ENCODE measurements at places on chromosomes 3 and 15.
A peak's percentile ranks its signal among the peaks of the same experiment; 100 is the strongest.

GRCh38 chr3:15974647-15975046, 176.9 kb upstream of the ANKRD28 start:
- DNase-seq: no peak

DNA sequence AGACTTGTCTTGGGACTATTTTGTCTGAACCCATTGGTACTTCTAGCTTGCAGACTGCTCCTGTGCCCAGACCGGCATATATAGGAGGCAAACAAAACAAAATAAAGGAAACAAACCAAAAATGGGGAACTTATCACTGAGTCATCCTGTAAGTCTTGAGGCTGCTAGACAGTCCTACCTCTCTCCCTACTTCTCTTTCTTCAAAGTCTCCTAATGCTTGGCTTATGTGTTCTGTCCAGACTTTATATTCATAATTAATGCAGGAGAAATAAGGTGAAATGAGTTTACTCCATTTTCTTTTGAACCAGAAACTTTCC, 266.2 kb downstream of the ZNF385D start:
- DNase-seq: no peak

DNA sequence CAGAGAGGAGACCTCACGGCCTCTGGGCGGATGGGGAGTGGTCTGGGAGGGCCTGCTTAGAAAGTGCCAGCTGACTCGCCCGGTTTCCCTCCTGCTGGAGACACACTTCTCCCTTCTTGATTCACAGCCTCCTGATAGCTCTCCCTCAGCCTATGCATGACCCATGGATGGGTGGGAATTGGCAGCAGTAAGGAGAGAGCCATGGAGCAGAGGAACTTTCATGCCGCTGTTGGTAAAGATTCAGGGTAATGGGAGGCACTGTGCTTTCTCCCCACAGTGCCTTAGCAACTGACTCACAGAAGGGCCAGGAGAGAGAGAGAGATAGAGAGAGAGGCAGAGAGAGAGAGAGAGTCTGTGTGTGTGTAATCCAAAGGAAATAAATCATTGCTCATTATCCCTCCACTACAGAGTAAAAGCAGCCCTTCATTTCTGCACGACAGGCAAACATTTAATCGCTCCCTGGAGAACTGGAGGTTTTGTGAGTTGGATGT, 82.8 kb downstream of the SEMA5B start:
- DNase-seq: no peak

DNA sequence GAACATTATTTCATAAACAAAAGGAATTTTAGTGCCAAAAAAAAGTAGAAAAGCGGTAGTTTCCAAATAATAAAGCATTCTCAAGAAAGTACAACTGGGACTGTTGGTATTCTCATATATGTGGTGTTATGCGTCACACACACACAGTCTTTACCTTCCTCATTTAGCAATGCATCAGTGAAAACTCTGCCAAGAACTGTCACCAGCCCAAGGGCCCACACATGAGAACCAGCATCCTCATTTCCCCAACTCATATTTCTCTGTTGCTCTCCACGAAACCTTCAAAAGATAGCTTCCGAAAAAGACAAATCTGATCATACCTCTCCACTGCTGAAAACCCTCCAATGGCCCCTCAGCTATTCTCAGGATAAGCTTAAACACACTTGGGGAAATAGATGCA, 150.7 kb downstream of the CADPS start:
- DNase-seq: no peak

- no peak for DNase-seq
These were observed 23.5 kb upstream of the RFTN1 start for GRCh38 chr3:16536996-16537395.

- DNase-seq: no peak
These were observed 26.7 kb downstream of the TJP1 start for GRCh38 chr15:29795610-29796009.

- DNase-seq: no peak
These were observed 767 bp downstream of the GLT8D1 start for GRCh38 chr3:52704611-52705437.

GRCh38 chr3:4721511-4721911, 228.4 kb downstream of the ITPR1 start:
- DNase-seq: no peak

GRCh38 chr3:87161013-87161412, 66.1 kb upstream of the CHMP2B start:
- no peak for DNase-seq

DNA sequence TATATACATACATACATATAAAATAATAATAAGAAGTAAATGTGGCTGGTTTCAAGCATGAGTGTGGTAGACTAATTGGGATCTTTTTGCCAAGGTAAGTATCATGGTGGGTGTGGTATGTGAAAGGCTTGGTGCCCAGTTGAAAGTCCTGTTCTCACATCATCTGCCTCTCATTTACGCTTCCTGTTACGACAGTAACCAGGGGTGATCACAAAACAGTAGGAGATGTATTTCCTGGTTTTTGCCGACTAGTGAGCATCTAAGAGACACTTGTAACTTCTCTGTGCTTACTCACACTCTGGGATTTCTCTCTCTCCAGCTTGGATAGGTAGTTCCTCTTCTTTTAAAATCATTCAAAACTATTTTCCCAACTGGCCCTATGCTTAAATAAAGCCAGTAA, 1028.3 kb upstream of the NR2F2 start:
- no peak for DNase-seq

GRCh38 chr3:127676456-127676855, 3.7 kb downstream of the ABTB1 start:
- no peak for DNase-seq

- DNase-seq: no peak
These were observed 77.2 kb upstream of the FGF12 start for GRCh38 chr3:192804502-192804901.

DNA sequence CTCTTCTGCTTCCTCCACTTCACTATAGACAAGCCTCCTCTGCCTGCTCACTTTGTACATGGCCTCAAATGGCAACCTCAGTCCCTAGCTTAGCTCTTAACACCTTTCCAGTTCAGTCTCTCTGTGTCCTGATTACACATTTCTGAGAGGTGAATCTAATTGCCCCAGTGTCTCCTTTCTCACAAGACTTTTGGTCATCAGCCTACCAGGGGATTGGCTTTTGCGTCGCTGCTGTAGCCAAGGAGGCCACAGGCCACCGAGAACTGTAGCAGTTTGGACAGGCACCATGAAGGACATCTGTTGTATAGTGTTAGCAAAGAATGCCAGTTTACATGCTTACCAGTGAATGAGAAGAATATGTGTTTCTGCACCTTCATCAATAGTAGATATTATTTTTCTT, 8.5 kb downstream of the IREB2 start:
- DNase-seq: no peak

DNA sequence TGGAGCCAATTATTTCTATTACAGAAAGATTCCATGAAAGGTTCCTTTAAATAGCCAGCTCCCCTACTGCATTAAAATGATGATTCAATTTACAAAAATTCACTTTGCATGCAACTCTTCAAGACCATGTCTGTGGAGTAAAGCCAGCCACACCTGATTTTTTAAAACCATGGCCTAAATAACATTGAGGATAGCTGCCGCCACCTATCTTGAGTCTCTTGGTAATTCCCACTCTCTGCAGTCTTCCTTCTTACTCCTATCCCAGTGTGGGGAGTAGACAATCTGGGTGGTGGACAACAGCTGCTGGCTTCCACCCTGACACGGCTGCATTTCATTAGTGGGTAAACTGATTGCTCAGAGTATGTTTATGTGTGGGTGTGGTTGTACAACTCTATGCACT, 10.7 kb downstream of the LRTM1 start:
- no peak for DNase-seq

DNA sequence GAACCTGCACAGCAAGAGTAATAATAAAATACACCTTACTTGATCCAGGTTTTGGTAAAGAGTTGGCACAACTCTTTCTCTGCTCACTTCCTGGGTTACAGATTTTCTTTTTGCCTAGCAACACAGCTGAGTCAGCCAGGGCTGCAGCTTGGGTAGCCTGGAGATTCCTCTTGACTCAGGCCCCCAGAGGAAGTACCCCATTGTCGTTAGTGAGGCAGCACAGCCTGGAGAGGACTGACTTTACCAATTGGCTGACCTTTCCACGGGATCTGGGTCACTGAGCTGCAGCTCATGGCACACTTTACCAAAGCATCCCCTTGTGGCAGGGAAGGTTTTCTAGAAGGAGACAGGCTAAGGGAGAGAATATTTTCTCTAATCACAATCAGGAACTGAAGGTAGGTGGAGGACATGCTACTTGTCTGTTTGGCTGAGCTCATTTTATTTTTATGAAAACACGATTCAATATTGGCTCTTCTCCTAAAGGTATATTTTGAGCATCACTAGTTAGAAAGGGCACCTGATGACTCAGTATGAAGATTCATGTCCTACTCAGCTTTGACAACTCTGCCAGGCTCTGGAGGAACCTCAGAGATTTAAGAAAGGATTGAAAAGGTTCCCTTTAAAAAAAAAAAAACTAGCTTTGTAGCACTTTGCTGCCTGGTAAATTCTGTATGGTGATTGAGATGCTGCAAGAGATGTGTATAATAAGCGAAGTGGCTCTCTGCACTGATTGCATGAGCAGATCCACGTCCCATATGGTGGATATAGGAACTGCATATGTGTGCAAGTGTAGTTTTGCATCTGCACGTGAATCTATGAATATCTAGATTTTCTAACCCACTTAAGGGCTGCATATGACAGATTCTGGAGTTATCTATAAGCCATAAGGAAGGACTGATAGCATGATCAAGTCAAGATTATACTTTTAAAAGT, 124.8 kb downstream of the CHDH start:
- no peak for DNase-seq

DNA sequence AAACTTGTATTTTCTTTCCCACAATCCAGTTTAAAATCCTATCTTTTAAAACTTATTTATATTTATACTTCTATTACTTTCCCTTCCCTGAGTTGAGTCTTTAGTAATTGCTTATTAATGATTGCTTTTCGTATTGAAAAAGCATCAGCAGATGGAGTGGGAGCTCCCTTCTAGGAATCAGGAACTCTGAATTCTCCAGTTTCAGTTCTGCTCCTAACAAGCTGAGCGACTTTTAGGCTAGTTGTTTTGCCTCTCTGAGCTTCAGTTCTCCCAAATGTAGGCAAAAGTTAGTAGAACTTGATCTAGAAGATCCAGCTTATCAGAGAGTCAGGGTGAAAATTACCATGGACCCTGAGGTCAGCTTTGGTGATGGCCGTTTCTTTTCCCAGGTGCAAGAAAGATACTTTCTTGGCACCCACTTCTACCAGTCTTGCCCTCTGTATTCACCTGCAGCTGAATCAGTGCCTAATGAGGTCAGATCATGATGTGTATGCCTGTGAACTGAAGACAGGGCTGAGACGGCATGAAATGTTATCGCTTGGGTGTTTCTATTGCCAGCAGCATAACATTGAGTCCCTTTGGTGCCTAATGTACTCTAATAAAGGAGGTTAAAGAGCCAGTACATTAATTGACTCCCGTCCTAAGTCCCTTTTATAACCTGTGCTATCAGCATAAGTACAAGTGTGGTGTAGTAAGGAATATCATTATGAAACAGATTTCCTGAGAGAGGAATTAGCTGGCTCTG, 194.5 kb upstream of the TBC1D5 start:
- DNase-seq: no peak

DNA sequence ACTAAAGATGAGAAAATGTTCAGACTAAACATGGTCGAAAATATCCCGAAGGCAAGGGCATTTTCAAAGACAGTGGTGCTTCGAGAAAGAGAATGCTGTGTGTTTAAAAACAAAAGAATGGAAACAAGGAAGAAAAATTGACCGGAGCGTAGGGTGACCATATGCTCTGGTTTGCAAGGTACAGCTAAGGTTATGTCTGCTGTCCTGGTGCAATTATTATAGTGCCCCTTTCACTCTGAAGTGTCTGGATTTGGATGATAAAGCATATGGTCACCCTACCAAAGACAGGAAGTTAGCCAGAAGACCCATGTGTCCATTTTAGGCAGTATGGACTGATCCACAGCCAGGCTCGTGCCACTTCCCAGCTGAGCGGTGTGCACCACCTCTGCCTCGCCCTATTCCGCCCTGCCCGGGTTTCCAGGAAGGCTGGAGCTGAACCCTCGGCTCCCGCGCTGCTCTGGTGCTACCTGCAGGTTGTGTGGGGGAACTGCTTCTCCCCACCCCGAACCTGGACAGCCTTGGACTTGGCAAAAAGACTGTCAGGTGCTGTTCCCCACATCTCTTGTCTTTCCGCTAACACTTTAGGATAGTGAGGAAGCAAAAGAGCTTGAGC, 25.2 kb downstream of the GOLGA6D start:
- peak; percentile 14 for DNase-seq

DNA sequence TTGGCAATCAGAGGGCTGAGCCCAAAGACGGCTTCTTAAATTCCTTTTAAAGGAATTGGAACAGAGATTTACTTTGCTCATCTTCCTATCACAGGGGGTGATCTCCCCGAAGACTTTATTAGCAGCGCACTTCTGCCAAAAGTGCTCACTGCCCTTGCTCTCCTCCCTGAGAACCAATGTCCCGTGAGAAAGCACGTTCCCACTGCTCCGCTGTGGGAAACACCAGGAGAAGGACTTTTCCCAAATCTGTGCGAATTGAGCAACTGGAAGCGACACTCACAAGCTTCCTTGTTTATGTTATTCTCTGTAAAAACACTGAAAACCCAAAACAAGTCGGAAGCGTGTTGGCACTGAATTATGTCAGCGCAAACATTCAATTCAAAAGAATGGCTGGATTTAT, 670.8 kb upstream of the NR2F2 start:
- no peak for DNase-seq

DNA sequence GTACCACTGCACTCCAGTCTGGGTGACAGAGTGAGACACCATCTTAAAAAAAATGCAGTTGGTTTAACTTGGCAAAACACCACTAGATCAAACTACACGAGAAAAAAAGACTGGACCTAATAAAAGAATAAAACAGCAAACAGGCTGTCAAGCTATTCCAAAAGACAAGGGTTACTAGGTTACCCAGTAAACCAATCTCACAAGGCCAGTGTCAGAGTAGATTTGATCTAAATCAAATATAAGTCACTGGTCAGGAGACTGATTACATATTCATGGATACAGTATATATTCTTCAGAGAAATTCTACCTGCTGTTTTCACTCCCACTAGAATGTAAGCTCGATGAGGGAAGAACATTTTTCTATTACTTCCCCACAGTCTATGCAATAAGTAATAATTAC, 2.5 kb upstream of the GANC start:
- no peak for DNase-seq

- DNase-seq: no peak
These were observed 178.5 kb downstream of the NR1D2 start for GRCh38 chr3:24123596-24123995.

GRCh38 chr3:8623741-8624140, 20.9 kb downstream of the SSUH2 start:
- no peak for DNase-seq

- no peak for DNase-seq
These were observed 16.9 kb downstream of the PPP2R3A start for GRCh38 chr3:135982404-135982761.

GRCh38 chr3:156509189-156510174, 45.4 kb downstream of the SSR3 start:
- DNase-seq: no peak

GRCh38 chr3:154850921-154851320, 229.2 kb upstream of the MME start:
- DNase-seq: no peak

Data from stimulated activated CD4-positive, alpha-beta T cell treated with anti-CD3 and anti-CD28 coated beads, Interleukin-15, amount 100 ng/mL, for 48 hours (primary cell).